Fibroblast of the aortic adventitia (primary cell): ENCODE measurements at places on chromosomes 3 and 15.
A peak's percentile ranks its signal among the peaks of the same experiment; 100 is the strongest.

DNA sequence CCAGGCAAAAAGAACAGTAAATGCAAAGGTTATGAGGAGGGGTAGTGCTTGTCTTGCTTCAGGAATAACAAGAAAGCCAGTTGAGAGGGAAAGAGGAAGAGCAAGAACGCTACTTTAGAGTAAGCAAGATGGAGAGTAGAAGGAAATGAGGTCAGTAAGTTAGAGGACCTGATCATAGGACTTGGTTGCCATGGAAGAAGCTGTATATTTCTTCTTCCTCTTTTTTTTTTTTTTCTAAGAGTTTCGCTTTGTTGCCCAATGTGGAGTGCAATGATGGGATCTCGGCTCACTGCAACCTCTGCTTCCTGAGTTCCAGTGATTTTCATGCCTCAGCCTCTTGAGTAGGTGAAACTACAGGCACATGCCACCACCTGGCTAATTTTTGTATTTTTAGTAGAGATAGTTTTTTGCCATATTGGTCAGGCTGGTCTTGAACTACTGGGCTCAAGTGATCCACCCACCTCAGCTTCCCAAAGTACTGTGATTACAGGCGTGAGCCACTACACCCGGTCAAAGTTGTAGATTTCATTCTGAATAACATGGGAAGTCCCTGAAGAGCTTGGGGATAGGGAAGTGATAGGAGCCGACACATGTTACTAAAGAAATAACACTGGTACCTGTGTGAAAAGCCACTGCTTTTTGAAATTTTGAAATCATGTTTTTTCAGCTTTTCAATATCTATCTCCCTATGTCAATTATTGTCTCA, 527.9 kb upstream of the NAALADL2 start:
- no peak for DNase-seq

DNA sequence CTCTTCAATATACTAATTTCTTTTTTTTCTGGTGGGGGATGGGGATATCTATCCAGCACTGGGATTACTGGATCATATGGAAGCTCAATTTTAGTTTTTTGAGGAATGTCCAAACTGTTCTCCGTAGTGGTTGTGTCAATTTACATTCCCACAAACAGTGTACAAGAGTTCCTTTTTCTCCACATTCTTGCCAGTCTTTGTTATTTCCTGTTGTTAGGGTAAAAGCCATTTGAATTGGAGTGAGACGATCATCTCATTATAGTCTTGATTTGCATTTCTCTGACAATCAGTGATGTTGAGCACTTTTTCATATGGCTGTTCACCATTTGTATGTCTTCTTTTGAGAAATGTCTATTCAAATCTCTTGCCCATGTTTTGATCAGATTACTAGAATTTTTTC, 12.8 kb upstream of the WDR49 start:
- DNase-seq: no peak

DNA sequence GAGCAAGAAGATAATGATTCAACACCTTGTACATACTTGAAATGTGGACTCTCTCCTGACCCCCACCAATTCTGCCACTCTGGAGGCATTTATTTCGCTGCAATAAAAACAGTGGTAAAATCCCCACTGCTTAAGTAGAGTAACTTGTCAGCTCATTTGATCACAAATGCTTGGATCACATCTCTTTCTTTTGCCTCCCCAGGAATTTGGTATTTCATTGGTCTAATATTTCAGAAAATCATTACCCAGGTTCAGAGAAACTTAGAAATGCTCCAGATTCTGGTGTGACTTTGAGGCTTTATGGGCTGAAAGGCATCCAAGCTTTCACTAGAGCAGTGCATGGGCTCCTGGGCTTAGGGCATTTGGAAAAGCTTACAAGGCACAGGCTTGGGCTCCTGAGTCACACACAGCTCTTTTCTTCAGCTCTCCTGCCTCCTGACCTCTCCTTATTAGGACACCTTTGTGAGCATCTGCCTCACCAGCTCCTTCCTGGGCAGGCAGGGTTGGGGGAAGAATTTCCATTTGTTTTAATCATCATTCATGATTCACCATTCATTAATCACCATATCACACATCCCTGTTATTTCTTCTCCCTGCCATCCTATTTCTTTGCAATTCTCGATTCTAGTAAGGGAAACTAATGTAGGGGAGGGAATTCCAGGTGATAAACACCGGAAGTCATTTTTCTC, 22.5 kb downstream of the CDCP1 start:
- DNase-seq: peak; percentile 73

DNA sequence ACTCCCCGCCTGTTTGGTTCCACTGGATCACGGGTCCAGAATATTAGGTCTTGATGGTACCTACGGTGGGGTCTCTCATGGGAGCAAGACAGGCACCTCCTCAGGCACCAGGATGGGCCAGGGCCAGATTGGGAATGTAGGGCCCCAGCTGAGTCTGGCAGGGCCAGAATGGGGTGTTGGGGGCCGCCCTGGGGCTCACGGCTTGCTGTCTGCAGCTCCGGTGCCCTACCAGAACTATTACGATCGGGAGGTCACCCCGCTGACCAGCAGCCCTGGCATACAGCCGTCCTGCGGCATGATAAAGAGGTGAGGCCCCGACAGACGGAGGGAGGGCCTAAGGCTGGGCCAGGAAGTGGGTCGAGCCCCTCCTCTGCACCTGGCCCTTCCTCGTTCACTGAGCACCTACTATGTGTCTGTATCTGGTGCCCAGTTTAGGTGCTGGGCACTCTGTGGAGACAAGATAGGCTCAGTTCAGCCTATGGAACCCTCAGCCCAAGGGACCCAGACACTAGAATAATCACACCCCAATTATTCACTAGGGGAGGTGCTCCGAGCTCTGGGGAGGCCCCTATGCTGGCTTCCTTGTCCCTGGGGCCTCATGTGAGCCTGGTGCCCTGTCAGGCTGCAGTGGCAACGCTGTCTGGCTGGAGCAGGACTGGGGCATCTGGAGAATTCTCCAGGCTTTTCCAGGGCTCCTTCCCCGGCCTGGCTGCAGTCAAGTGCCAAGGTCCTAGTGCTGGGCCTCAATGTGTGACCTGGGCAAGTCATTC, 37.9 kb downstream of the PSTPIP1 start:
- DNase-seq: no peak

DNA sequence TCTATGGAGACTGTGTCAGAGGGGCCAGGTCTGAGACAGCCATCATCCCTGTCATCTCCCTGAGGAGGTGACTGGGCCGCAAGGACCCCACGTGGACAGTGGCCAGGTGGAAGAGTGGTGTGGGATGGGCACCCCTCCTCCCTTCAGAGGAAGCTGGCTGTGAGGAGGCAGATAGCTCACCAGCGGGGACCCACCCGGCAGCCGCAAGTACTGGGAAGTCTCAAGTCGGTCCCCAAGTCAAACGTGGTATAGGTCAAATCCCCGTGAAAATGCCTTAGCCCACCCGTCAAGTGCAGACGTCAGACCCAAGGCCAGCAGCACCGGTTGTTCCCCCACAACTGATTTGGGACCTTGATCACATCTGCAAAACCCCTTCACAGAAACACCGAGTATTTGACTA, 12.3 kb upstream of the KLF13 start:
- DNase-seq: no peak

DNA sequence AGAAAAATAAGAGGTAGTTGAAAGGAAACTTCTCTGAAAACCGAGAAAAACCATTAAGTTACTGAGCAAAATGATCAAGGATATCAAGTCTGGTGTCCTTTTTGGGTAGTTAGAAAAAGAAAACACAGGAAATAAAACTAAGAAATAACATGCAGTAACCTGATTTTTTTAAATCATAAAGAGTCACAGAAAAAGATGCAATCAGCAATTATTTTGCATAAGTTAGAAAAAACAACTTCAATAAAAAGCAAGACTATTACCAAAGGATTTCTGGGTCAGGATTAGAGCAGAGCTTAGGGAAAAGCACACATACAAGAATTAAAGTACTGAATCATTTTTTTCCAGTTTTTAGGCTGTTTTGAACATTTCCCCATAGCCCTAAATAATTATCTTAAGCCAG, 28.5 kb upstream of the ANO10 start:
- no peak for DNase-seq

GRCh38 chr15:38991701-38992100, 427.1 kb upstream of the RASGRP1 start:
- peak; percentile 81 for DNase-seq

- no peak for DNase-seq
Observed at GRCh38 chr15:87716422-87716821, 540.1 kb downstream of the NTRK3 start.

DNA sequence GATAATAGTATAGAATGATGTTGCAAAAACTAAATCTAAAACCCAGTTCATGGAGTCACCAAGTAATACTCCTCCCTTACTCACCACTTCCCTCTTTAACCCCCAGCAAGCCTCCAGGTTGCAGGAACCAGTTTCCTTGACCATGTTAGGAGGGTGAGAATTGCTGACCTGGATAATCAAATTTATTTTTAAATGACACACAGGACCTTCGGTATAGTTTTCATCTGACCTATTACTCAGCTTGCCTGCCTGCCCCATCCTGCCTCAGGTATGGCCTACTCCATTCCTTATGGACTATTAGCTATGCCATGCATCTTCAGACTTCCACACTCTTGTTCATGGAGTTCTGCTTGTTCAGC, 883 bp downstream of the RTP4 start:
- no peak for DNase-seq

DNA sequence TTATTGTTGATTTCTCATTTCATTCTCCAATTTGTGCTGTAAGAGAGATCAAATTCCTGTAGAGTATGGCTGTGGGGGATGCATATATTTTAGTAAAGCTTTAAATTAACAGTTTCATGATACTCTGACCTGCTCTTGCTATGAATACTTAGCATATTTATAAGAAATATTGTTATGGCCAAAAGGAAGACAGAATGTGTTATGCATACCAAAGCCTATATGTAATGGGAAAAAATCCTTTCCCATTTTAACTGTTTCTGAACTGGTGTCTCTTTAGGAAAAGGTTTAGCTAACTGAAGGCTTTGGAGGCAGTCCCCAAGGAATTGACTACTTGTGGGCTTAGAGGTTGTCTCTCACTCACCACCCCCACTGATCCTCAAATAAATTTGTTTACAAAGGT, 59.2 kb downstream of the CADPS start:
- DNase-seq: no peak

DNA sequence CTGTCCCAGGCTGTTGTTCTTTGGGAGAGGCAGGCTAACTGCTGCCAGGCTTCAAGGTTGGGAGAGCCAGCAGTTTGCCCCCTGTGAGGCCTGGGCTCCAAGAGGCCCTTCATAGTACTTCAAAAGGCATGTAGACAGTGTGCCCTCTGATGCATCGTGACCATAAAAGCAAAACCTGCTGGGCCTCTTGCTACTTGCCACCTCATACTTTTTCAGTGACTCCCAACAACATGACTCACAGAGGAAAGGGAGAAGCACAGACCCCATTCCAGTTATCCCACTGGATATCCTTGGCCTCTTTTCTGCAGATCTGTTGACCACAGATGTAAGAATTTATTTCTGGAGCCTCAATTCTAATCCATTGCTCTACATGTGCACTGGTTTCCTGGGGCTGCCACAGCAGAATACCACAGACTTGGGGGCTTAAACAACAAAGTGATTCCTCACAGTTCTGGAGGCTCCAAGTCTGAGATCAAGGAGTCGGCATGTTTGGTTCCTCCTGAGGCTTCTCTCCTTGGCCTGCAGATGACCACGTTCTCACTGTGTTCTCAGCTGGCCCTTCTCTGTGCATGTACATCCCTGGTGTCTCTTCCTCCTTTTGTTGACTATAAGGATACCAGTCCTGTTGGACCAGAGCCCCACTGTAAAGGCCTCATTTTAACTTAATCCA, 8.9 kb upstream of the NSMCE3 start:
- peak; percentile 75 for DNase-seq

DNA sequence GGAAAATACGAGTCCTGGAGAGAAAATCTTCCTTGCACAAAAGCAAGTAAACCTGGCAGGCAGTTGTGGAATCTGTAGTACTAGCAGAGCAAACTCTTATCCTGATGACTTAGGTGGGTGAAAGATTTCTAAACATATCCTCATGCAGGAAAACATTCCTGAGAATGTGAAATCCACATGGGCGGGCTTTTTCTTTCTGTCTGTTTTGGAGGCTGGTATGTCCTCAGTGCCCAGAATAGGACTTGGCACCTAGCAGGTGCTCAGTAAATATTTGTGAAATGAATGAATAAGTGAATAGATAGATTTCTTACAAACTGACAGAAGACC, 53.3 kb downstream of the FAM174B start:
- no peak for DNase-seq

- DNase-seq: no peak
Observed at GRCh38 chr3:188817103-188817934, 354.5 kb upstream of the TPRG1 start.

DNA sequence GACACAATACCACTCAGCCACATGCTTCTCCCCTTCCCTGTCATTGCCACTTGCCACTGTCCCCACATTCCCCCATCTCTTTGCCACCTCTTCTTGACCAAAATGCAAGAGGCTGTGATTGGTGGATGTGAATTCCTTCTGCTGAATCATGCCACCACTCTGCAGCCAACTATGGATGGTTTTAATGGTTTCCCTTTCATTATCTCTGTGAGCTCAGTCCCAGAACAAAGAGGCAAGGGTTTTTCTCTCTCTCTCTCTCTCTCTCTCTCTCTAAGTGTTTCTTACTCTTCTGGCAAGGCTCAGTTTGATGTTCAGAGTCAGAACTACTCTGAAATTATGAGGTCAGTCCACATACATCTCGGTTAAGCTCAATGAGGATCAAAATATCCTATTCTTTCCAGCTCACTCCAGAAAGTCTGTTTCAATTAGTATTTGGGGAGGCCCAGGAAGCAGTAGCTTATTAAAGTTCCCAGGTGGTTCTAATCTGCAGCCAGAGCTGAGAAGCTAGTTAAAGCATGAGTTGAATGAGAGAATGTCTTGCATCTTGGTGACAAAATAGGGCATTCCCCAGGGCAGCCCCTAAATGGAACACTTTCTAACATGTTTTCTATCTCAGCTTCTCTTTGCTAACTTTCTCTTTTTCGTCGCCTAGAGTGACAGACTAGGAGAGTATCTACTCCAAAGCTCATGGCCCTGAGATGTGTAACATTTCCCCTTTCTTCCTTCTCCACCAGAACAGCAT, 8.5 kb upstream of the ILDR1 start:
- DNase-seq: peak; percentile 65

- peak; percentile 91 for DNase-seq
Observed at GRCh38 chr15:68187559-68187958, 17.6 kb downstream of the CALML4 start.

DNA sequence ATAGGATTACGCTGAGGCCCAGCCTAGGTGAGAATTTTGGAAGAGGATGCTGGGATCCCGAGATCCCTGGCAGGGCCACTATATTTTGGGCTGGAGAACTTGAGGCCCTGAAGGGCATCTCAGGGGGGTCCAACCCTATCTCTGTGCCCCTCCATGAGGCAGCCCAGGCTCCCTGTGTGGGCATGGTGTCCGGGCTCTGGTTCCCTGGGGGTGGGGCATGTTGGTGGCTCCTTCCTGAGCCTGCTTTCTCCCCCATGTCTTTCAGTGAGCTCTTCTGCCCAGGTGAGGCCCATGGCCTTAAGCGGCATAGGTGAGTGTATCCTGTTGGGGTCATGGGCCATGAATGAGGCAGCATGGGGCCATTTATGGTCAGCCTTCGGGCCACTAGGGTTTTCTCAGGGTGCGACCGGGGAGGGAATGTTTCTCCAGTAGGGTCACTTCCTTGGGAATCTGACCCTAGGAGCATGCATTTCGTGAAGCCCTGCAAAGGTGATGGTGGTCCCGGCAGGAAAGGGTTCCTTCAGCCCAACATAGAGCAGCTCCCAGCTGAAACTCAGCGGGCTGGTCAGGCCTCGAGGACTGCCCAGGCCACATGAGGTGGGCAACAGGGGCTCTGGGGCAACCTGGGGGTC, 191.3 kb downstream of the UBE3A start:
- DNase-seq: no peak

GRCh38 chr15:92811148-92811913, 88.8 kb upstream of the CHD2 start:
- no peak for DNase-seq

- DNase-seq: no peak
Observed at GRCh38 chr15:100200287-100200880, 141.4 kb downstream of the ADAMTS17 start.
